ENCODE measurements at places on chromosomes 3 and 15.

- DNase-seq, result no peak
Measured at GRCh38 chr15:100335335-100335999, 6.3 kb downstream of the ADAMTS17 start.

- no peak for DNase-seq
Measured at GRCh38 chr3:161035711-161036110, 69.4 kb downstream of the B3GALNT1 start.

DNA sequence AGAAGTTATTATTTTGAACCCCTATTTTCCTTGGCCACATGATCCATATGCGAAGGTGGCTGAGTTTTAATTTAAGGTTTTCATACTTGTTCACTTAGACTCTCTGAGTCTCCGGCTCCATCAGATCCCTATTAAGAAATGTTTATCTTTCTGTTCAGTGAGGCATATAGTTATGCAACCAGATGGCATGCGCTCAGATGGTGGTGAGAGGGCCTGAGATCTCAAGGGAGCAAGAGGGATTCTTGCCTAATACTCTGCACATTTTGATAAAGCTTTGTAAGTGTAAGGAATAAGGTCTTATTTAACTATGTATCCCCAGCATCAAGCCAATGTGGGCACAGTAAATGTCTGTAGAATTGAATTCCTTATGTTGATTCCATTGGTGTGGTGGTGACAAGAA, 78.9 kb upstream of the DPH6 start:
- DNase-seq, result no peak

DNA sequence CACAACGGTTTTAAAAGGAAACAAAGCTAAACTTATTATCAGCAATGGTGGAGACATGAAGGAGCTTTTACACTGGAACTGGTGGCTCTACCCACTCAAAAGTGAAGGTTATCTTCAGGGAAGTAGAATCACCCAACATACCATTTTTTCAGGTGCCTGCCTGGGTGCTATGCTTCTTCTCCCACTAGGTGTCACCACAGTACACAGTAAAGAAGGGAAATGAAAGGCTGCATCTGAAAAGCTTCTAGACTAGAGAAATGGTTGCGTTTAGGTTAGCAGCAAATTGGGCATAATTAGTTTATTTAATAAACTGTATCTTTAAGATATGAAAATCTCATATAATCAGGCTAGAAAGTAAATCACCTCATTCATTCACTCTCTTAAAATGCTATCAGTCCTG, 47.0 kb upstream of the SELENOK start:
- no peak for DNase-seq

GRCh38 chr15:78157203-78157602, 8.0 kb downstream of the IDH3A start:
- no peak for DNase-seq

- DNase-seq, result no peak
Measured at GRCh38 chr3:169041677-169042171, 621.8 kb downstream of the MECOM start.

- no peak for DNase-seq
Measured at GRCh38 chr15:49815950-49816349, 195.1 kb downstream of the DTWD1 start.

DNA sequence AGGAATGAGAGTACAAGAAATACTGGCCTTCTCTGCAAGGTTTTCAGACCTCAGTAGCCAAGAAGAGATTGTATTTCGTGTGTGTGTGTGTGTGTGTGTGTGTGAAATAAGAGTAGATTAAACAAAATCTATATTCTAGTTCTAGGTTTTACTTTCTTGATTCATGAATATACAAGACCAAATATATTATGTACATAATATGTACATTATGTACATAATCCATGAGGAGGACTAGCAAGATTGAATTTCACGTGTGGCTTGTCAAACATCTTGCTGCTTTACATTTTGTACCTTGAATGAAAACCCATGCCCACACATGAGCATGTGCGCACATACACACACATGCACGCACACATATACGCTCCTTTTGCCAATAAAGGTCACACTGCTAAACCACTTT, 18.2 kb upstream of the STT3B start:
- DNase-seq, result no peak

DNA sequence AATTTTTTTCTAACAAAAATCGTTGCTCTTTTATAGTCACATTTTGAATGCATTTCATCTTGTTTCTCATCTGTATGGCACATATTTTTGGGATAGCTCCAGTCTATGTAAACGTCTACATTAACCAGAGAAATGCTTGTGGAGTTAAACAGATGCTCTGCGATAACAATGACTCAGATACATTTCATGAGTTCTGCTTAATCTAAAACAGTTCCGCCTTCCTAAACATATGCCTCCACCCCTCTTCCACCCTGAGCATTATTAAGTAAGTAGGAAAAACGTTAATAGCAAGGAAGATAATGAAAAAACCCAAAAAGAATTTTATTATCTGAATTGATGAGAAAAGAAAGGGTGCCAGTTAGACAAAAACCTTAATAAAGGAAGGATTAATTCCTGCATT, 396.1 kb downstream of the TUSC7 start:
- no peak for DNase-seq

DNA sequence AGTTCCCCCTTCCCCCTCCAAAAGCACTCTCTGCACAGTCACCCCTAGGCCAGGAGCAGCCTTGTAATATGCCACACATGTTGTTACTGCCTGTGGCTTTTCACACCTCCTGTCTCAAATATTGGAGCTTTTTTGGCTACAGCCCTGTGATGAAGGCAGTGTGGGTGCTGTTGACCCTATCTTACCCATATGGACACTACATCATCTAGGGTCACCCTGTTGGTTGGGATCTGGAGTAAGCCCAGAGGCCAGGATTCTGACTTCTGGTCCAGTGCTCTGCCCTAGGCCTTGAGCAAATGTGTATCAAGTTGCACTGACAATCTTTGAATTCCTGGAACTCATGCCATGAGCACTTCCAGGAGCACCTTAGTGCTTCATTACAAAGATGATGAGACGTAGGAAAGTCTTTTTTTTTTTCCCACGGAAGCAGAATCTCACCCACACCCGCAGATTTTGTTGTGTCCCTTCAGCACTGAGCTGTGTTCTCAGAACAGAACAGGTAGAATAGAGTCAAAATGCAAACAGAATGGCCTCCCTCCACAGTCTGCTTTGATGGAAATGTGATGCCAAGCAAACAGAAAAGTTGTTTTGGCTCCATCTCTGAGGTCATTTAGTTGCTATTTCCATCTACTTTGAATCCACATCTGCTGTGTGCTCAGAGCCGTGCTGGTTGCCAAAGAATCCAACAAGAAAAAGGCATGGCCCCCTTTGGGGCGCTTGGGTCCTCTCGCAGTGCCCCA, 49.6 kb downstream of the SMAD3 start:
- DNase-seq, result no peak

GRCh38 chr3:171445620-171446204, 14.5 kb downstream of the TNIK start:
- DNase-seq, result no peak

DNA sequence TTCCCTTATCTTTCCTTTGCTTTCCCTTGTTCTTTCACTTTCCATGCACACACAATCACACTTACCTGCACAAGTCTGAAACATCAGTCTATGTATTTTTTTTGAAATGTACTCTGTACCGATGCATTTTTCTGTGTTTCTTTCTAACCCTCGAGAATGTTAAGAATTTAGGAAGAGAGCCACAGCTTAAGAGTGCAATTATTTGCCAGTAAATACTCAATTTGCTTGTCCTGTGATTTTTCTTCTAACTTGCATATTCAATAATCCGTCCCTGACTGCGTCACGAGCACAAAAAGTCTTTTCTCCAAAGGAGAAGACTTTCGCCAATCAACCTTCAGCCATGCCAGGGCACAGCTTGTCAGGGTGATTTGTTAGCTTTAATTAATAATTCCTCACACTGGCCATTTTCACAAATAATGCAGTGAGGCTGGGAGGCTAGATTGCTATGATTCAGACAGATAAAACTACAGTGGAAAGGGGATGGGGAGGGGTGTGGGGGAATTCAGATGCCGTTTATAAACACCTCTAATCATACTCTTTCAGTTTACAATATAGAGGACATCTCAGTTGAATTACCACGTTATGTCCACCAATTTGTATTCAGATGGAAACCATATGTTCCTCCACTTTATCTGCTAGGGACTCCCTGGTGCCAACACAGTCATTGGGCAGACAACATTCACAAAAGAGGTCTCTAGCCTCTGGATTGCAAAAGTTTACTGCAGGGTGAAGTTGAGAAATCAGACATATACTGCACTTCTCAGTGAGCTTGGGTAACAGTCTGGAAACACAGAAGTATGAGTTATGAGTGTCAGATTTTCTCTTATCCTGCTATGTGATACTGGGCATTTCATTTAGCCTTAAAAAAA, 388.0 kb downstream of the ZBTB20 start:
- no peak for DNase-seq

- no peak for DNase-seq
Measured at GRCh38 chr3:73563896-73564582, 60.7 kb downstream of the PDZRN3 start.

DNA sequence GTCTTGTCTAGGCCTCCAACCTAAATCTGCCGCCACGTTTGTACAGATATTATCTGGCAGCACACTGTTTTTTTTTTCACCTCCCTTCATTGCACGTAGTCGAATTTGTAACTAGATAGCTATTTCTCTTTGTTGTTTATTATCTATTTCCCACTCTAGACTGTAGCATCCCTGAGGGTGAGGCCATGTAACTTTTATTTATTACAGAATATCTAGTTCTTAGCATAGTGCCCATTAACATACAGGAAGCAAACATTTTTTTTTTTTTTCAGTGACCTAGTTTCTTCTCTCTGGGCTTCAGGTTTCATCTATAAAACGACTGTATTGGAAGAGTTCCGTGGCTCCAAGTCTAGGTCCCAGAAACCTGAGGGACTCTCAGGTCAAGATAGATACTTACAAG, 354.3 kb downstream of the FGF12 start:
- no peak for DNase-seq

GRCh38 chr15:45106002-45106790, 7.8 kb downstream of the DUOX2 start:
- DNase-seq, result no peak

DNA sequence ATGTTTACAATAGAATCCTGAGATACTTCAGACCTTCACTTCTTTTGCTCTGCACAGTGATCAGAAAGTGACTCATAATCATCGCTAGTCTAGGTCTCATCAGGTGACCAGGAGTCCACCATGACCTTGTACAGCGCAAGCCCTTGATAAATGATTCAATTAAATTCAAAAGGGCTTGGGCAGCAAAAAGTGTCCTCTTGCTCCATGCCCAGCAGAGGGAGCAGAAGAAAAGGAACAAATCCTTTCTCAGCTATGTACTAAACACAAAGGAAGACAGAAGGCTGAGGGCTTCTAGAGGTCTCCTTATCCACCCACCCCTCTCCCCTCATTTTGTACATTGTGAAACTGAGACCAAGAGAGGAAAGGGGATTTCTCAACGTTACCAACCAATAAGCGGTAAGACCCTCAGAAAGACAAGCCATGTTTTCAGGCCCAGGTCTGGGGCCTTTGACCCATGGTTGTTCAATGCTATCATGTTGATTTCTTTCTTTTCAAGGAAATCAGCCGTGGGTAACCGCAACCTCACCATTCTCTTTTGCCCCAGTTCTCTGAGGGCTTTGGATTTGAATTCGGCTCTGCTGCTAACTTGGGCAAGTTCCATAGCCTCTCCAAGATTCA, 74.8 kb downstream of the AQP9 start:
- DNase-seq, result no peak

- no peak for DNase-seq
Measured at GRCh38 chr15:85318048-85318731, 62.2 kb upstream of the AKAP13 start.

DNA sequence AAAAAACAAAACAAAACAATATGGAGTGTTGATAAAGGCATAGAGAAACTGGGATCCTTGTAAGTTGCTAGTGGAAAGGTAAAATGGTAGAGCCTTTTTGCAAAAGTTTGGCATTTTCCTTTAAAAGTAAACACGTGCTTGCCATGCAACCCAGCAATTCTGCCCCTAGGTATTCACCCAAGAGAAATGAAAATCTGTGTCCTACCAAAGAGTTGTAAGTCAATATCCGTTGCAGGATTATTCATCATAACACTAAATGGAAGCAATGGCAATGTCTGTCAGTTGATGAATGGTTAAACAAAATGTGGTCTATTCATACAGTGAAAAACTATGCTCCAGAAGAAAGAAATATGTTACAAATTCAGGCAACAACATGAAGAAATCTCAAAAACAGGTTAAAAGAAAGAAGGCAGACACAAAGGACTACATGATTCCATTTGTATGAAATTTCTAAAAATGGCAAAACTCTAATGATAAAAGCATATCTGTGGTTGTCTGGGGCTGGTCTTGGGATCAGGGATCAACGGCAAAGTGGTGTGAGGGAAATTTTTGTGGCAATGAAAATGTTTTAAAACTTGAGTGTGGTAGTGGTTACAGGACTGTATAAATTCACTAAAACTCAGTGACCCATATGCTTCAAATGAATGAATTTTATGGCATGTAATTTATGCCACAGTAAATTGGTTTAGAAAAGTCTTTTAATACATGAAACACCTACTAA, 229.6 kb downstream of the OPA1 start:
- DNase-seq, result no peak

GRCh38 chr3:143171141-143171980, 51.8 kb downstream of the CHST2 start:
- no peak for DNase-seq

DNA sequence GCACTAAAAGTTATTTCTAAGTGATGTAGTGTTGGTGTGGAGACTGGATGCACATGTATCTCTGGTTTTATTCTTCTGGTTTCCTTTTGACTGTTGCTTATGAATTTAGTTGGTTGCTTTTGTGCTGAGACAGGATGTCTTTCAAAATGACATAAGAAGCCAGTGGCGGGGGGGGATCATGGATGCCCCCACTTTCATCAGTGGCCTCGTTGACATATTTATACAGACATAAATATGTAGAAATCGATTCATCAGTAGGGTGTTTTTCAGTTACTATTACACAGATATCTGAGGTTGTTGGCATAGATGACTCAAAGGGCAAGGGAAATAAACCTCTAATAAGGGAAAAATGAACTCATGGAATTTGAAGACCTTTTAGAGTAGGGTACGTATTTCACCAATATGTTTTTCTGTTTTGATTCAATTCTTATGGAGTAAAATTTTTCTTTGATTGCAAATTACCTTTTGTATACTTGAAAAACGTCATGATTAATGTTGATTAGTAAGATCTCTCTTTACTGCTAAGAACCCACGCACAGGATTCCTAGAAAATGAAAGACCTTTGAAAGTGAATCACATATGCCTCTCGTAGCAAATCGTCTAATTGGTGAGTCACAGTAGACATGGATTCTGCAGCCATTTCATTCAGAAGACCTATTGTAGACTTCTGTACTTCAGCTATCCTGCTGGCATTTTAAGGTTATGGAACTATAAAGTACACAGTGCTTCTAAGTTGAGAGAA, 97.4 kb upstream of the RBMS3 start:
- DNase-seq, result no peak

GRCh38 chr15:81531109-81531592, 157.1 kb upstream of the TMC3 start:
- no peak for DNase-seq

Data from activated T-helper 1 cell treated with Interleukin-2 at 50 U/mL for 16 hours (primary cell).